NCI-H187 (cell line): ENCODE measurements at places on chromosomes 7 and 10.

GRCh38 chr10:123427165-123427786, 238.9 kb upstream of the GPR26 start:
- DNase-seq = no peak

DNA sequence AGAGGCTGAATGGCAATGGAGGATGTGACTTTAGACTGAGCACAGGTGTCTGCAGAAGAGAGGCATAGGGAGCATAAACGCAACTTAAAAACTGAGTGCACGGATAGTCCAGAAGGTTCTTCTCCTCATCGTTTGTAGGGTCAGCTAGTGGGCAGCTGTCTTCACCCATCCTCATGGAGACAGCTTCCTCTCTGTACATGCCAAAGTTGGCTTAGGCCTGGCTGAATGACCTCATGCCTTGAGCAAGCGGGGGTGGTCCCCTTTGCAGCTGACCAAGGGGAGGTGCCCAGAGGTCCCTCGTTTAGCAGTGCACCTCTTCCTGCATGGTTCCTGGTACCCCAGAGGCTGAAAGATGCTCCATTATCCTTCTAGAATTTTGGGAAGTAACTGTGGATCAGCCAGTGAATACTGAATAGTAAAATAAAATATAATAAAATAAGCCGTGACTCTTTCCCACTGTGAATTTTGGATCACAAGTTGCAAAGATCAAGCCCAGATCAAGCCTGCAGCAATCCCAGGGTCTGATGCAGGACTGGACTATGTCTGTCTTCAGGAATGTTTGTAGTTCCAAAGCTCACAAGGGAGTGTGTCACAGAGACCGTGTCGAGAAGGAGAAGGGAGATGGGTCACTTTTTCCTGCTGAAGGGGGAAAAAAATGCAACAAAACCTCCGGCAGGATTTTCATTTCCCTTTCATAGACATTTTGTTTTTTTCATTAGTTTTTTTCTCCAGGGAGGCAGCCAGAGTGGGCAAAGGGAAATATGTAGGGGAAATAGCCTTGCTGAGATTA, 295.3 kb upstream of the MKI67 start:
- DNase-seq = no peak

DNA sequence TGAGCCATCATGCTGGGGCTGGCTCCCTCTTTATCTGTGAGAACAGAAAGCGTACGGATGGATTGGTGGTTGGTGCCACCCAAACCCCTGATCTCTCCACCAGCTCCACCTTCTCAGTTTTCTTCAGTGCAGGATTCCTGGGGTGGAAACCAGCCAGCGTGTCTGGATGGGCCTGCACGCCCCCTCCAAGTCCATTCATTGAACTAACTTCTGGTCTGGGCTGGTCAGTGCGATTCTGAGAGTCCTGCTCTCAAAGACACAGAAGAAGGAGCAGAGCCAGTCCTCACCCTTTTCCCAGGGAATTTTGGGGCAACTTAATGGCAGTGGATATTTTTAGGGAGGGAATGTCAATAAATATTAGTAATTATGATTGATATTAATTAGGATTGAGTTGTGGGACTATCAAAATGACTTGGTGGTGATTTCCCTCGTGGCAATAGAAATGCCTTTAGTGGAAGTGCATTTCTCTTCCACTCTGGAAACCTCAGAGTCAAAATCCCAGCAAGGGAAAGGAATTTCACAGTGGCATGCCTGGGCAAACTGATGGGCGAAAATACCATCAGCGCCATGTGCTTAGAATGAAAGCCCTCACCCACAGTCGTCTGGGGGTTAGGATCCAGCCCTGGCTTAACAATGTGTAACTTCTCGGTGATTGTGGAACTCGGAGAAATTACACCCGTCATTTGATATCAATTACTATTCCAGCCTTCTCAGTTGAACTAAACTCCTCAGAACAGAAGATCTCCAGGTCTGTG, 69.3 kb upstream of the EEPD1 start:
- DNase-seq = no peak

GRCh38 chr10:3563298-3563697, 221.7 kb downstream of the KLF6 start:
- DNase-seq = no peak

DNA sequence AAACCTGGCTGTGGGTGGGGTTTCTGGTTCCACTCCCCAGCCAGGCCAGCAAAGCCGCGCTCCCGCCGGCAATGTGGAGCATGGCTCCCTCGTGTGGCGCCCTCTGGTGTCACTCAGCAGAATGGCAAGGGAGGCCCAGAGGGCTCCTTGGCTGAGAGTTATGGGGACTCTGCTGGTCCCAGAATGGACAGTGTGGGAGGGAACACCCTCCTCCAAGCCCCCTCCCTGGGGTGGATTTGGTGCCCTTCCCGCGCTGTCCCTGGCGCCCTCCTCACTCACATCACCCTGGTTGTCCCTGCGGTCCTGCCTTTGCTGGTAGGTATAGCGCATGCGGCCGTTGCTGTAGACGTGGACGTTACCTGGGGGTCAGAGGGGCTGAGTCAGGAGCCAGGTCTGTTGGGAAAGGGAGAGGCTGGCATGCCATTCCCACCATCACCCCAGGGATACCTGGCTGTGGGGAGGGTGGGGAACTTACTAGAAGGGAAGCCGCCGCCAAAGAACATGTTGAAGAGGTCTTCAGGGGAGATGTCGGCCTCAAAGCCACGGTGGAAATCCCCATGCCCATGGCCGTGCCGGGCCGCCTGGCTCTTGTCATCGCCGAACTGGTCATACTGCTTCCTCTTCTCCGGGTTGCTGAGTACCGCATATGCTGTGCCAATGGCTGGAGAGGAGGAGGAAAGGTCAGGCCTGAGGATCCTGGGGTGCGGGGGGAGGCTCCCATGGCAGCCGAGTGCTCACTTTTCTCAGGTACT, 14.0 kb downstream of the DNAJB12 start:
- no peak for DNase-seq

DNA sequence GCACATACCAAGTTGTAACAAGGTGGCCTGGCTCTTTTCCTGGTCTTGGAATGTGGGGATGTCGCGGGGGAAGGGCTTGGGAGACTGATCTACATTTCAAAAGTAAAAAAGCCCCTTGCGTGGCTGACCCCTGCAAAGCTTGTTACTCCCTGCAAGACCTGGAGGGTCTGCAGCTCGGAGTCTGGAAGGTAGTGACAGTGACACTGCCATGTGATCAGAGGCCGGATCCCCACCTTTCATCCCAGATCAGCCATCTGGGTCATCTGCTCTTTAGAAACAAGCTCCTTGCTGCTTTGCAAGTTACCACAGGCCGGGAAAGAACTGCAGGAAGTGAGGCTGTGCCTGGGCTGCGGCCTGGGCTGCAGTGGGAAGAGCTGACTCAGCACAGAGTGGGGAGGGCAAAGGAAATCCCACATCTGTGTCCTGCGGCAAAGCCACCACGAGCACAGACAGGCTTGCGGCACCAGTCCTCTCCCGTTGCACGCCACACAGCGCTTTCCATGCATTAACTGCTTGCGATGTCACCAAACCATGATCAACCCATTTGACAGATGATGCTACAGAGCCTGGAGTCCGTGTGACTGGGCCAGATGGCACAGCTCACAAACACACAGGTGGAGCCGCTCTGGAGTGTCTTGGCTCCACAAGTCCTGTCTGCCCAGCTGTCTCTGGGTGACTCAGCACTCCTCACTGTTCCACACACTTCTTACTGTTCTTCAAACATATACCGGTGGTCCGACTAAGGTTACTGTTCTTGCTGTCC, 97.7 kb downstream of the SH3PXD2A start:
- no peak for DNase-seq

DNA sequence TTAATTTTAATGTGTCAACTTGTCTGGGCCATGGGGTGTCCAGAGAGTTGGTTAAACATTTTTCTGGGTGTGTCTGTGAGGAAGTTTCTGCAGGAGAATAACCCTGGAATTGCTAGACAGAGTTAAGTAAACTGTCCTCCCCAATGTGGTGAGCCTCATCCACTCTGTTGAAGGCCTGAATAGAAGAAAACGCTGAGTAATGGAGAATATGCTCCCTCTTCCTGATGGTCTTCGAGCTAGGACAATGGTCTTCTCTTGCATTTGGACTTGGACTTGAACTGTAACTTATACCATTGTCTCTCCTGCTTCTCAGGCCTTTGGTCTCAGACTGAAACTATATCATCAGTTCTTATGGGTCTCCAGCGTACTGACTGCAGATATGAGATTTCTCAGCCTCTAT, 296.0 kb upstream of the IMMP2L start:
- DNase-seq = no peak

- no peak for DNase-seq
Observed at GRCh38 chr7:128877756-128878120, 15.1 kb downstream of the ATP6V1F start.

DNA sequence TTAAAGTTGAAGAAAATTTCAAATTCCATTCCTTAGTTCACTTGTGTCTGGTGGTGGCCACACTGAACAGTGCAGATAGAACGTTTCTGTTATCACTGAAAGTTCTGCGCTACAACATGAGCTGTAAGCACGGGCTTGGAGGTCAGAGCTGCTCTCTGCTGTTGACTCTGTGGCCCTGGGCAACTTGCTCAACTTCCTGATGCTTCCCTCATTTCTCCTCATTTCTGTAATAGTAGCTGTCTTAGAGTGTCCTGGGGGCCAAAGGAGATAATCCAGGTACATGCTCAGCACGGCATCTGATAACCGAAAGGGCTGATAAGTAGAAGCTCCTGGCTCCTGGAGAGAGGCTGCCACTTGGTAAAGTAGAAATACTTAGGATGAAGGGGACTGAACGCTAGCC, 92.3 kb upstream of the DUSP5 start:
- DNase-seq = no peak

- no peak for DNase-seq
Observed at GRCh38 chr7:98613601-98614425, 3.3 kb upstream of the NPTX2 start.

DNA sequence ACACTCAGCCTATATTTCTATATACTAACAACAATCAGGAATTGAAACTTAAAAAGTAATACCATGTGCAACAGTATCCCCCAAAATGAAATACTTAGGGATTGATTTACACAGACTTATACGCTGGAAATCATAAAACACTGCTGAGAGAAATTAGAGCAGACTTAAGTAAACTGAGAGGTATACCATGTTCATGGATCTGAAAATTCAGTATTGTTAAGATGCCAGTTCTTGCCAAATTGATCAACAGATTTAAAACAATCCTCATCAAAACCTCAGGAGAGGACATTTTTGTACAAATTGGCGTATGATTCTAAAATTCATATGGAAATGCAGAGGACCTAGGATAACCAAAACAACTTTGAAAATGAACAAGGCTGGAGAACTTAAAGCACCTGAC, 37.3 kb downstream of the DCLRE1C start:
- no peak for DNase-seq

DNA sequence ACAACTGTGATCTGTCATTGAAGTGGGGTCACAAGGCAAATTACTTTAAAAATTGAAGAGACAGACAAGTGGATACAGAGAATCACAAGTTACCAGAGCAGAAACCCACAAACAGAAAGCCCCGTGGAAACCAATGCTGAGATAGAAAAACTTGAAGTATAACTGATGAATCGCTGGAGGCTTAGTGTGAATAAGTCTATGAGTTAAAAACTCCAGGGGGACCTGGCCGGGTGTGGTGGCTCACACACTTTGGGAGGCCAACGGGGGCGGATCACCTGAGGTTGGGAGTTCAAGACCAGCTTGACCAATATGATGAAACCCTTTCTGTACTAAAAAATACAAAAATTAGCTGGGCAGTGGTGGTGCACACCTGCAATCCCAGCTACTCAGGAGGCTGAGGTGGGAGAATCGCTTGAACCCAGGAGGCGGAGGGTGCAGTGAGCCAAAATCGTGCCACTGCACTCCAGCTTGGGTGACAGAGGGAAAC, 69.7 kb upstream of the ZNRF2 start:
- no peak for DNase-seq

GRCh38 chr7:142389544-142389943, 131.7 kb upstream of the PRSS58 start:
- no peak for DNase-seq

DNA sequence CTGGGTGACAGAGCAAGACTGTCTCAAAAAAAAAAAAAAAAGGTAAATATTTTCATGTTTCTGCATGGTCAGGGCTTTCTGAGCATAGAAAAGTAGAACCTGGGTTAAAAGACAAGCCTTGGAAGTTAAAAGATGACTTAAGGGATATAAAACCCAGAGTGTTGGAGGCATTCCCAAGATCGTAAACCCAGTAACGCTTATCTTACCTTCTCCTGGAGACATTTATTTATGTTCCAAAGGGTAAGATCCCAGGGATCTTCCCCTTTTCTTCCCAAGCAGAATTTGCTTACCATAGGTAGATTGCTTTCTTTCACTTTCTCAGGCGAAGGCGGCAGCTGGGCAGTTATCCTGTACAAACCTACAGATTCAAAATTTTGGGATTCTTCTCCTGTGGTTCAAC, 22.2 kb downstream of the SUGCT start:
- DNase-seq = no peak

DNA sequence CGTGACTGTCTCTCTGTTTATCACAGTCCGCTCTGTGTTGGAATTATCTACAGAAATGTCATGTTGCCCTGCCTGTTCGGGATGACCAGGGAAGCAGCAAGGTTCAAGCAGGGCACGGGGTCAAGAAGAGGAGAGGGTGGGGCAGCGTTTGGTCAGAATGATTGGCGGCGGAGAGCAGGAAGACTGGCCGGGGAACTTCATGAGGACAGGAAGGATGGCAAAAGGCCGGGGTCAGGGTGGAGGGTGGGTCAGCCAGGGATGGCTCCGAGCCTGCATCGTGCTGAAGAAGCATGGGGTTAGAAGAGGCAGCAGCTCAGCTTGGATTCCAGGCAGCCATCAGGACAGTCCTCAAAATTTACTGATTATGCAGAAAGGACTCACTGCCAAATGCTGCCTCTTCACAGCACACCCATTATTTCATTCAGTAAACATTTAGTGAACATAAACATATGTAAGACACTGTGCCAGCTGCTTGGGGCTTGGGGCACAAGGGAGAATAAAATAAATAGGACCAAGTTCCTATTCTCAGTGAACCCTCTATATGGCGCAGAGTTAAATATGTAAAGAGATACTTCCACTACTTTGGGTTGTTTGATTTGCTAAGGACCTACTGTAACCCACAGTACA, 42.8 kb downstream of the WNT2 start:
- no peak for DNase-seq

- DNase-seq = no peak
Observed at GRCh38 chr10:8121201-8121890, 66.9 kb downstream of the GATA3 start.

GRCh38 chr10:16436367-16436757, 448 bp upstream of the PTER start:
- no peak for DNase-seq

GRCh38 chr10:649445-649797, 40.0 kb downstream of the DIP2C start:
- DNase-seq = no peak

- DNase-seq = no peak
Observed at GRCh38 chr10:79308969-79309665, 38.2 kb upstream of the PPIF start.

- DNase-seq = no peak
Observed at GRCh38 chr7:55475855-55476803, 96.2 kb downstream of the VOPP1 start.

DNA sequence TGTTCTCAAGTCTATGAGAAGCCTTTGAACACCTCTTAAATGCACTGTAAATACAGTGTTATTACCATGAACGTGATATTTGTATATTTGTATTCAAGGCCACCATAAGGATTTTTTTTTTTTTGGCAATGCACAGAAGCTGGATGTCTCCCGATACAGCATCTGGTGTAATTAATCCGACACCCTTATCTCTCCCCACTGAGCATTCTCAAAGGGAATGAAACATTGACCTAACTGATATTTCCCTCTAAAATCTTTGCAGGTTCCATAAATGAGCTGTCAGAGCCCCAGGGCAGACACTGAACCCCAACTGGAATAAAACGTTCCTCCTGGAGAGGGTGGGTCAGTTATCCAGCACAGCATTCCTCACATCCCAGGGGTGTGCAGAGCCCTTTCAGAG, 316.6 kb downstream of the PAXIP1 start:
- DNase-seq = no peak
